ENCODE measurements at places on chromosomes 6 and 20. TPM values are rescaled to one million over a fixed set of nuclear protein-coding genes. Genes with fewer than 3 reads are reported as not detected.

DNA sequence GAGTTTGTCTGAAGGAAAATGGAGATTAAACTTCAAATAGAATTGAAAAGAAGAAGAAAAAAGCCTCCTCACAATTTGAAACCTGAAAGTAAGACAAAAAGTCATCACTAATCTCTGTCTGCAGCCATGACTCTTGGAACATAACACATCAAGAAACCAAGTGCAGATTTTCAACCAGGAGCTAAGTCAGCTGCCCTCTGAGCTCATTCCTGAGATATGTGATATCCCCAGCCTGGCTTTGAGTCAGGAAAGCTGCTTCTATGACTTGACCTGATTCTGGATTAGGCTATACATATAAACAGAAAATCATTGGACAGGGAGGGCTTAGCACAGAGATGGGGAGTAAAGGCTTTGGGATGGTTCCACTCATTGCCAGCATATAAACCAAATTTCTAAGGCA lies 891.4 kb downstream of the TFAP2A start:
- peak; percentile 81 for DNase-seq

- no peak for DNase-seq
These were observed 43.5 kb downstream of the OR2B6 start for GRCh38 chr6:28000351-28001045.

- no peak for DNase-seq
These were observed 186.2 kb downstream of the EPM2A start for GRCh38 chr6:145548933-145549648.

DNA sequence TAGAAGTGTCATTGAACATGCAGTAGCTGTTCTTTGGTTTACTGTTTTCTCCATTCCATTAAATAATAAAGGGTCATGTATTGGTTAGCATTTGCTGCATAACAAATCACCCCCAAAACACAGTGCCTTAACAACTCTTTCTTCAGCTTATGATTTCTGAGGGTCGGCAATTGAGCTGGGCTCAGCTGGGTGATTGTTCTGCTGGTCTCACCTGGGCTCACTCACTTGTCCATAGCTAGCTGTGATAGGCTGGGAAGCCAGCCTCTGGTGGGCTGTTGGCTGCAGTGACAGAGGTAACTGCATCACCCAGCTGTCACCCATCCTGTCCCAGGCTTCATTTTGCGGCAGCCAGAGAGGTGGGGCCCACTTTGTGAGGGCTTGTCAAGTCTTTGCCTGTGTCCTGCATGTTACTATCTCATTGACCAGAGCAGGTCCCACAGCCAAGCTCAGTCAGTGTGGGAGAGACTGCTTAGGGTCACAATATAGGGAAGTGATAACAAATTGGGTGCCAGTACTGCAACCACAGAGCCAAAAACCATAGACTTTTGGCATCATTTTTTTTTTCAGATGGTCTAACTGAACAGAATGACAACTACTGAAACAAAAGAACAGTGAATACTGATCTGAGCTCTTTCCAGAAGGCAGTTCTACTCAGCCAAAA lies 76.9 kb downstream of the SYNDIG1 start:
- DNase-seq = no peak

- no peak for DNase-seq
These were observed 92.5 kb upstream of the IYD start for GRCh38 chr6:150276168-150276936.

The CDH26 gene
- 8.4 TPM for total RNA-seq

The SPATS1 gene
- not detected for total RNA-seq

The SMLR1 gene
- total RNA-seq = not detected

Measured in bronchial epithelial cell (primary cell).